Left hindlimb (tissue), 1 donor: ENCODE measurements at places on chromosomes 11 and 22.

- DNase-seq, result peak; percentile 18
These were observed 8.1 kb upstream of the LINC01488 start for GRCh38 chr11:69473276-69473845.

DNA sequence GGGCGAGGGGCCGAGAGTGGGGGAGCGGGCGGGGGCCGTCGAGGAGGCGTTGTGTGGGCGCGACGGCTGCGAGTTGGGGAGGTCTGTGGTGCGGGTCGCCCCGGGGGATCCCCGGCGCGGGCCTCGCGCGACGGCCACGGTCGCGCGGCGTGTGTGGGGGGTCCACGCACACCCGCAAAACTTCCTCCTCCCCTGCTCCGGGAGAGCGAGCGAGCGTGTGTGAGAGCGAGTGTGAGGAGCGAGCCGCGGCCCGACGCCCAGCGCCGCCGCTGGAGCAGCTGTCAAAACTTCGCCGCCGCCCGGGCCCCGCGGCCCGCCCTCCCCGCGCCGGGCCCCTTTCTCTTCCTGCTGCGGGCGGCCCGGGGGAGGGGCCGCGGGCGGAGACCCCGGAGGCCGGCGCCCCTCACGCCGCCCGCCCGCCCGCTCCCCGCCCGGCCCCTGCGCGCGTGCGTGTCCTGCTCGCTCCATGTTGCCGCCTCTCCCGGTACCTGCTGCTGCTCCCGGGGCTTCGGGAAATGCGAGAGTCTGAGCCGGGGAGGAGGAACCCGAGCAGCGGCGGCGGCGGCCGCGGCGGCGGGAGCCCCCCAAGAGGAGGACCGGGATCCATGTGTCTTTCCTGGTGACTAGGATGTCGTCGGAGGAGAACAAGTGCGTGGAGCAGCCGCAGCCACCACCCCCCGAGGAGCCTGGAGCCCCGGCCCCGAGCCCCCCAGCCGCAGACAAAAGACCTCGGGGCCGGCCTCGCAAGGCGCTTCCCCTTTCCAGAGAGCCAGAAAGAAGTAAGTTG, 9.0 kb upstream of the CCT8L2 start:
- no peak for DNase-seq

- DNase-seq, result no peak
These were observed 136.4 kb upstream of the SYN3 start for GRCh38 chr22:33194529-33195077.

- DNase-seq, result no peak
These were observed 309.7 kb upstream of the PLET1 start for GRCh38 chr11:112570333-112570732.

DNA sequence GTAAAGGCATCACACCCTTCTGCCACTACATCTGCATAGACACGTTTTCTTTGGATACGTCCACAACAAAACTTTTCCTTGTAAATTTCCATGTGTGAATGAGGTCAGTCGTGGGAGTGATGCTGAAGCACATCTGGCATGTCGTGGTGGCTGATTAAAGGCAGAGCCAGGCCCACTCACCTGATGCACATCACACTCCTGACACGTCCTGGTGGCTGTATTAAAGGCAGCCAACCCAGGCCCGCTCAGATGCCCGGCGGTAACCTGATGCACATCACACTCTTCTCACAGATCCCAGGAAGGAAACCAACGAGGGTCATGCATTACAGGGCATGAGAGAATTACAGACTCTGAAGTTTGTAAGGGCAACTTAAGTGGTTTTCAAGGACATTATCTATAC, 321.6 kb upstream of the B3GAT1 start:
- no peak for DNase-seq

DNA sequence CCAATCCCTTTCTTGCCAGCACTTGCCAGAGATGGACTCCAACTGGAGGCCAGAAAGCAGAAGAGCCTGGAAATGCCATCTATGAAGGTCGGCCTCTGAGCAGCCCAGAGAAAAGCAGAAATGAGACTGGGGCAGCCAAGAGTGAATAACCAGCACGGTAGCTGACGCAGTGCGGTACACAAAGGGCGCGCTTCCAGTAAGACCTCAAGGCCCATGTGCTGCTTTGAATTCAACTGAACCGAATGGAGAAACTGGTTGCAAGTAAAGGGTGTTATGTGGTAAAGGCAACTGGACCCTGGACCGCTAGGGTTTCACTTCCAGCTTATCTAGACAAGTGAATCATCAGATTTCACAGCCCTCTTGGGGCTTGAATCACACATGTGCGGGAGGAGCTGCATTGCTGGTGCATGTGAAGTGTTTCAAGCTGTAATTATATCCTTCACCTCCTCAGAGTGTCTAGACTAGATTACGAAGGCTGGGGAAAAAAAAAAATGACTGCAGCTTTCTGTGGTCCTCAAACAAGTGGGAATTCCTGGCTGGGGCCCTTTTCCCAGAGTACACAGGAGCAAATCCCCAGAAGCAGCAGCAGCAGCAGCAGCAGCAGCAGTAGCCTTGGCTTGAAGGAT, 128.9 kb downstream of the CCDC34 start:
- peak; percentile 61 for DNase-seq

DNA sequence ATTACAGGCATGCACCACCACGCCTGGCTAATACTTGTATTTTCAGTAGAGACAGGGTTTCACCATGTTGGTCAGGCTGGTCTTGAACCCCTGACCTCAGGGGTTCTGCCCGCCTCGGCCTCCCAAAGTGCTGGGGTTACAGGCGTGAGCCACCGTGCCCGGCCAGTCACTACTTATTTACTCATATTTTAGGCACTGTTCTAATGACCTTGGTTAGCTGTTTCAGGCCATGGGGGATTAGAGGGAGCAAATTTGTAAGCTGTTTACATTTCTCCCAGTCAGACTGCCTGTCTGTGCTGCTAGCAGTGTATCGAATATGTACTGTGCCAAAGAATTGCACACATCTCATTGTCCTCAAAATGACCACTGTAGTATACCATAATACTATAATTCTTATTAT, 32.7 kb upstream of the PACSIN2 start:
- DNase-seq, result no peak

- no peak for DNase-seq
These were observed 185.9 kb downstream of the FAT3 start for GRCh38 chr11:92410526-92410925.

DNA sequence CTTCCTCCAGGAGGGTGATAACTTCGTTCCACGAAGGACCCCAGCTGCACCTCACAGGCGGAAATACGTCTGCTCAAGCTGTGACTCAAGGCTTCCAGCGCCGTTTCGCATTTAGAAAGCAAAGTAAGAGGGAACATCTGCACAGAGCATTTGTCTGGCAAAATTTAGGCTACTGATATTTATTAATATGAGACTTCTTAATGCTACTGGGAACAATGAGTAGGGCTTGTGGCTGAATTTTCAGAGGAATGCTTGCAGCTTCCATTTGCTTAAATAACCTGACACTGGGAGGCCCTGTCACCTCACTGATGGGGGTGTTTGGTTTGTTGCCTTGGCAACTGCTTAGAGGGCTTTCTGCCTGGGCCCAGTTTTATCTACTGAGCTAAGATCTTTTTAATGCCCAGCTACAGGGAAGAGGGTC, 14.7 kb upstream of the ST14 start:
- no peak for DNase-seq

- no peak for DNase-seq
These were observed 1.8 kb downstream of the C11orf54 start for GRCh38 chr11:93743291-93743690.

DNA sequence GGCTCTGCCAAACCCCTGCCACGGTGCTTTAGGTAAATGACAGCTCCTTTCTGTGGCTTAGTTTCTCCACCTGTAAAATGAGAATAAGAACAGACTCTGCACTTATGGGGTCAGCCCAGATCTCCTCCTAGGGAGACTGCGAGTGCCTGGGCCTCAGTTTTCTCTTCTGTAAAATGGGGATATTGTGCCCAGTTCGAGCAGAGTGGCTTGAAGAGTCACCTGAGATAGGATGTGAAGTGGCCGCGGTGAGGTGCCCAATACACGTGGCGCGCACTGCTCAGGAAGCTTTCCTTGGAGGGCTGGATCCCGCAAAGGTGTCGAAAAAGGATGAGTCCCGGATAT, 473 bp upstream of the EMID1 start:
- no peak for DNase-seq

DNA sequence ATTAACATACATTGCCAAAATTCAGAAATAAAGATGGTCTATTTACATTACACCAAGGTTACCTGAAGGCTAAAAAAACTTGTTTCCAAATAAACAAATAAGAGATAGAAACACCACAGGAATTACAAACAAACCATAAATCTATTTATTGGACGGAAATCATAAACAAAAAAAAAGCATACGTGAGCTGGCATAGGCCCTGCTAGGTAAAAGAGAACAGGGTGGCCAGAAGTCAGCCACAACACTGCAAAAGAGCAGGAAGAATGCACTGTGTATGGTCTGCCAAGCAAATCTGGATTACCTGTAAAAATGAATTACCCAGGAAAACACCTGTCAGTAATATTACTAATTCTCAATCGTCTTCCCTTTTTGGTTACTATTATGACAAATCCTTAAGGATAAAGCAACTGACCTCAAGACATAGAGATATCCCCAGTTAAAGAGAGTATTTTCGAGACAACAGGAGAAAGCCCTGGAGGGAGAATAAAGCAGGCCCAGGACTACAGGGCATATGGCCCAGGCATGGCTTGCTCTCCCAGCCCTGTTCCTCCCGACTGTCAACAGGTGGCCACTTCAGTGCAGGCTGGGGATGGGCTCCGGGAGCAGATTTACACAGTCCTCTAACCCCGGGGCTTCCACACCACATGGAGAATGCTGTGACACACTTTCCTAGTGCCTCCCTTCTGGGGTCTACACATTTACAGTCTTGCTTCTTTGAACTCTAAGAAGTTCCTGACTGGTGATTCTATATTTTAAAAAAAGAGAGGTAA, 18.0 kb downstream of the PPP2R1B start:
- no peak for DNase-seq

GRCh38 chr11:46555267-46556054, 38.4 kb downstream of the AMBRA1 start:
- no peak for DNase-seq

- no peak for DNase-seq
These were observed 193.1 kb upstream of the PITPNB start for GRCh38 chr22:28112190-28112544.

- no peak for DNase-seq
These were observed 28.8 kb downstream of the ACER3 start for GRCh38 chr11:76889411-76889975.

DNA sequence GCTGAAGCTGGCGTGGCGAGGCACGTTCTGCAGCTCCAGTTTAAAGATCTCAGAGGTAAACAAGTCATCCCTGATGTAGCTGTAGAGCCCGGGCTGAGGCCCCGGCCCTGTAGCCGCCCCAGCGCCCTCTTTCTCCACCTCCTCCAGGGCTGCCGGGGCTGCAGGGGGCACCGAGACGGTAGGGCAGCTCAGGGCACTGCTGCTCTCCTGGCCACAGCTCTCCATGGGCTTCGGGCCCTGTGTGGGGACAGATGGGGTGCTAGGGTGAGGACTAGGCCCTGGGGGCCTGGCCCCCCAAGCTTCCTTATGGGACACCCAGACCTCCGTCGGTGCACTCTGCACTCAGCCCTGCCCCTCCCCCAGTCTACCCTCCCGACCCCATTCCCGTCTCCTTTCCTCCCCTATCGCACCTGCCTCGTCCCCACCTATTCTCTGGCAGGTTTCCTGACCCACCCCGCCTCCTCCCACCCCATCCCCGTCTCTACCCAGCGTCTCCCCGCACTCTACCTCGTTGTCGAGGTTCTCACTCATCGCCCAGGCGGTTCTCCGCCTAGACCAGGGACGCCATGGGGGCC, 559 bp downstream of the RANBP1 start:
- DNase-seq, result peak; percentile 42

DNA sequence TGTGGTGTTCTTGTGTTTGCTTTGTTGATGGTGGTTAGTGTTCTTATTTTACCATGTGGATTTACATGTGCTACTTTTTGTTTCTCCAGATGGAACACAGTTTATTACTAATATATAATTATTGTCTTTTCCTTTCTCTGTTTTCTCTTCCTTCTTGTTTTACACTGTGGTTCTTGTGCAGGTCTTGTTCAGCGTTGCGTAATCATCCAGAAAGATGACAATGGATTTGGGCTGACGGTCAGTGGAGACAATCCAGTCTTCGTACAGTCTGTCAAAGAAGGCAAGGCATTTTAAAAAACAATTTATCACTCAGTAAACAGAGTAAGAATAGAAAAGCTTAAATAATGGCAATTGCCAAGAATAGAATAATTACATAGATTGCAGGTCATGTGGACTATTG, 84.4 kb downstream of the ARHGEF12 start:
- no peak for DNase-seq

GRCh38 chr22:41009222-41009948, 58.2 kb downstream of the RBX1 start:
- DNase-seq, result no peak

GRCh38 chr11:100176456-100176855, 510.6 kb upstream of the ARHGAP42 start:
- no peak for DNase-seq

- no peak for DNase-seq
These were observed 67.9 kb downstream of the DKK3 start for GRCh38 chr11:11940551-11940950.

DNA sequence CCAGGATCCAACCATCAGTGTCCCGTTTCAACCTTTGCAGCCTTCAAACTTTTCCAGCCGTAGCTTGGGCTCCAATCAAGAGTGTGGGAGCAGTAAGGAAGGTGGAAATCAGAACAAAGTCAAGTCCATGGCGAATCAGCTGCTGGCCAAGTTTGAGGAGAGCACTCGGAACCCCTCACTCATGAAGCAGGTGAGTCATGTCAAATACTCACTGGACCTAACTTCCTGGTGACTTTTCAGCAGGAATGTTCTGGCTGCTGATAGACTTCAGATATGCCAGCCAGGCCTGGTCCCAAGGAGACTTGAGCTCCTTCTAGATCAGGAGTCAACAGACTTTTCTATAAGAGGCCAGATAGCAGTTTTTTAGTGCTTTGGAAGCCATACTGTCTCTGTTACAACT, 129.0 kb downstream of the MICAL2 start:
- no peak for DNase-seq

DNA sequence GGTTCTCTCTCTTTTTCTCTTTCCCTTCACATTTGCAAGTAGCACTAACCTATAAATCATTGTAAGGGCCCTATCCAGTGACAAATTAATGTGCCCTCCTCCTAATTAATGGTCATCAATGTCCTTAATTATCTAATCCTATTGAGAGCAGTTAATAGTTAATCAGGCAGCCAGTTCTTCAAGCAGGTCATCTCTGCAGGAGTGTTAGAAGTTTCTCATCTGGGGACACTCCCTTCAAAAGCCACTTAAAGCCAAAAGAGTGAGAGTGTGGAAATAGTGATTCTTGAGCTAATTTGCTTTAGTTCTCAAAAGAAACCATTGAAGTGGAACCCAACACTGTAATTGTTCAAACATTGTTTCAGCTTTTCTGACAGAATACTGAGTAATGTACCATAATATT, 141.6 kb downstream of the ELP4 start:
- no peak for DNase-seq
